ENCODE measurements at places on chromosomes 12 and 14.

DNA sequence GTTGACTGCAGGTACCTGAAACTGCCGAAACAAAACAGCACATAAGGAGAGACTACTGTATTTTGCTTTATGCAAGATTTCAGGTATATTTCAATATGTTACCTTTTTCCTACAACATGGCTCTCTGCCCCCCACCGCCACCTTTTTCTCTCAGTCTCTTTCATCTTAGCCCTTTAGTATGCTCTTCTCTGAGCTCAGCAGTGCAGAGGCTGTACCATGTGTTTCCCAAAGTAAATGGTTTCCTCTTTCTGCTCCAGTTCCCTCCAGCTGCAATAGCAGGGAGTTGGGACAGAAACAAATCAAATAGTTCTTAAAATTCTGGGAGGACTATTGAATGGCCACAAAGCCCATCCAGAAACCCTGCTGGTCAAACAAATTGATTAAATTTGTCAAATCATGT, 4.3 kb downstream of the AMN1 start:
- no peak for DNase-seq

DNA sequence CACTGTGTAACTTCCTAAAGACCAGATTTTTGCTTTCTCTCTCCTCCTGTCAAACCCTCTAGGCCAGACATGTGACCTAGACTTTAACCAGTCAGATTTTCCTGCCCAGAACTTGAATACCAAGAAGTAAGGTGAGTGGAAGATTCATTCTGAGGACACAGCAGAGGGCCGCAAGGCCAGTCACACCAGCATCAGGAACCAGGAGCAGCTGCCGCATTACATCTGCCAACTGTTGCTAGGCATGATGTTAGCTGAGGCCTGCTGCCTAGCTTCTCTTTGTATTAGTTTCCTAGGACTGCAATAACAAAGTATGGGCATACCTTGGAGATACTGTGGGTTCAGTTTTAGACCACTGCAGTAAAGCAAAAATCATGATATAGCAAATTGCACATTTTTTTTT, 101.9 kb upstream of the BMP4 start:
- DNase-seq, result no peak

- DNase-seq, result no peak
Observed at GRCh38 chr12:121576851-121577391, 3.9 kb downstream of the KDM2B start.

GRCh38 chr12:69555461-69555860, 29.8 kb upstream of the CCT2 start:
- DNase-seq, result no peak

DNA sequence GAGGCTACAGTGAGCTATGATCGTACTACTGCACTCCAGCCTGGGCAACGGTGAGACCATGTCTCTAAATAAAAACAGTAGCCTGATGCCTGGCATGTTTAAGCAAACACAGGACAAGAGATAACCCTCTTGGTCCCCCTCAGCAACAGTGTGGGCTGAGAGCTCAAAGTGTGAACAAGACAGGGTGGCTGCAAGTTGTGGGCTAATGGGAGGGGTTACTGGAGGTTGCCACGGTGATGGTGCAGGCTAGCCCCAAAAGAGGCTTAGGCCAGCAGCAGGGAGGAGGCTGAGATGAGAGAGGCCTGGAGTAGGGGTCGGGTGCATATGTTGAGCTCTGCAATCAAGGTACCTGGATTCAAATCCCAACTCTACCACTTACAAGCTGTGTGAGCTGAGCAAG, 3.4 kb upstream of the LGMN start:
- DNase-seq, result no peak

All from NCI-H1930 (cell line).